Stimulated activated CD4-positive, alpha-beta T cell treated with anti-CD3 and anti-CD28 coated beads, Interleukin-2, amount 100 ng/mL, for 48 hours (primary cell): ENCODE measurements at places on chromosomes 16 and 17.

DNA sequence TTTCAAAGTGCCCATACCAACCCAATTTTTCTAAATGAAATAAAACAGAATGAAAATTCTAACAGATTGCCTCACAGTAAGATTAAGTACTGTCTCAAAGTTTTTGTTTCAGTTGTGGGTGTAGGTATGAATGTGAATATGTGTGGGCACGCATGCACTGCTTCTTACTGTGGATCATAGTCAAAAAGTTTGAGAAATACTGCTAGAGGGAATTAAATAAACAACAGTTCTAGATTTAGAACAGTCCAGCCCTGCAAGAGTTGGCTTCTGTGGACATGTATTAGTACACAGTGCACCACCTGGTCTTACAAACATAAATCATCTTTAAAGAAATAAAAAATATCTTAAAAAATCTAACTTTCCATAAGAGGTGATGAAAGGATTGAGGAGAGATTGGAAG lies 8.4 kb downstream of the ZNF652 start:
- DNase-seq = no peak

DNA sequence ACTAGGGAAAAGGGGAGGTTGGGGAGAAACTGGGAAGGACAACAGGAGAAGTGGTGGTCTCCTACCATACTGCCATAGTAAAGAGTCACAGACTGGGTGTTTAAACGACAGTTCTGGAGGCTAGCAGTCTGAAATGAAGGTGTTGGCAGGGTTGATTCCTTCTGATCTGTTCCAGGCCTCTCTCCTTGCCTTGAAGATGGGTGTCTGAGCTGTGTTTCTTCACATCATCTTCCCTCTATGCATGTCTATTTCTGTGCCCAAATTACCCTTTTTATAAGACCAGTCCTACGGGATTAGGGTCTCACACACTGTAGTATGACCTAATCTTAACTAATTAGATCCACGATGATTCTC lies 79.8 kb upstream of the TMEM97 start:
- DNase-seq = no peak

GRCh38 chr17:72730077-72730476 lies 362.4 kb downstream of the SLC39A11 start:
- no peak for DNase-seq

DNA sequence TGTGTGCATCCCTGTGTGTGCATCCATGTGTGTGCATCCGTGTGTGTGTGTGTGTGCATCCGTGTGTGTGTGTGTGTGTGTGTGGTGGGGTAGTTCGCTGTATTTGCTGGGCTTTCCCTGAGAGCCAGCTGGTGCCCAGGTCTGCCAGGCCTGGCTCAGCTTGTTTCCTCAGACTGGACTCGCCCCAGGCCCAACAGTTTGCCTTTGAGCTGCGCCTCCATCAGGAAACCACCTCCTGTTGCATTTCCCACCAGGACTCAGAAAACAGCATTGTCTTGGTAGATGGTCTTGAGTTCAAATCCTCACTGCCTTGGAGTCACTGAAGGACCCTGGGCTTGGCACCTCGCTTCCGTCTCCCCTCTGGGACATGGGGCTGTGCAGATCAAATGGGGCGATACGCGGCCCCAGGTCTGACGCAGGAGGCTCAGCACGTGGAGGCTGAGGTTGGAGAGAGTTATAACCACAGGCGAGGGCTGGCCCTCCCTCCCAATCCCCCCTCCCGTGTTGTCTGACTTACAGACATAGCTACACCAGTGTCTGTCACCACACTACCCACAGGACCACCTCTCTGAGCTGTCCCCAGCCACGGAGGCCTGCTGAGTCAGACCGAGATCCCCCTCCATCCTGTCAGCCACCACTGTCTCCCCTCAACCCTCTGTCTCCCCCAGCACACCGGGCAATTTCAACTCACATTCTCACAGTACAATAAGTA lies 4.7 kb downstream of the ITGAE start:
- peak; percentile 60 for DNase-seq

GRCh38 chr17:50684288-50684611 lies 23.5 kb downstream of the ANKRD40 start:
- no peak for DNase-seq
